ENCODE measurements at places on chromosomes 5 and 9.
A peak's percentile ranks its signal among the peaks of the same experiment; 100 is the strongest.

DNA sequence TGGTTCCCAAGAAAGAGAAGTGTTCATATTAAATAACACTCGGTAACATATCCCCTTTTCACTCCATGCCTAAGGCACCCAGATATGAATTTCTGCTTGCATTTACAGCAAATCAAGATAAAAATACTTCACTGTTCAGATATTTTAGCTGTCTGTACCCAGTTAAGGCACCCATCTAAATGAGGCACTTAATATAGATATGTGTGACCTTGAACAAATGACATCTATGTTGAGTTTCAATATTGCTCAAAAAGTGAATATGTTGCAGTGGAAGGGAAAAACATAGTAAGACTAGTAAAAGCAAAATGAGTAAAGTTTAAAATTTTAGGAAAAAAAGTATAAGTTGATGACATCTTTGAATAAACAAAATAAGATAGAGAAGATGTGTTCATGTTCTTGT lies 32.4 kb upstream of the SPDL1 start:
- no peak for DNase-seq

DNA sequence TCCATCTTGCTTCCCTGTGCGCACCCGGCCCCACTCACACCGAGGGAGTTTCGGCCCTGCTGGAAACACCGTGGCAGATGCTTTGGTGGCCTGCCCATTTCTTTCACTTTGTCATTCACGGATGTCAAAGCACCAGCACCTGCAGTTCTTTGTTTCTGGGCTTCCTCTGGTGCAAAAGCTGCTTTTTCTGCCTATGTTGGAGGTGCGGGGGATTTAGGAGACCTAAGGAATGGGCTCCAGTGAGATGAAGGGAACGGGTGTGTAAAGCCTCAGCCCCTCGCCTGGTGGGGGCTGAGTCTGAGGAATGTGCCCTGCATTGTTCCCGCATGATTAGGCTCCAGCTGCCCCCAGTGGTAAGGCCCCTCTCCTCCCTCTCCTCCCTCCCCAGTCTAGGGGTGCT lies 62.3 kb downstream of the THBS4 start:
- DNase-seq: no peak

DNA sequence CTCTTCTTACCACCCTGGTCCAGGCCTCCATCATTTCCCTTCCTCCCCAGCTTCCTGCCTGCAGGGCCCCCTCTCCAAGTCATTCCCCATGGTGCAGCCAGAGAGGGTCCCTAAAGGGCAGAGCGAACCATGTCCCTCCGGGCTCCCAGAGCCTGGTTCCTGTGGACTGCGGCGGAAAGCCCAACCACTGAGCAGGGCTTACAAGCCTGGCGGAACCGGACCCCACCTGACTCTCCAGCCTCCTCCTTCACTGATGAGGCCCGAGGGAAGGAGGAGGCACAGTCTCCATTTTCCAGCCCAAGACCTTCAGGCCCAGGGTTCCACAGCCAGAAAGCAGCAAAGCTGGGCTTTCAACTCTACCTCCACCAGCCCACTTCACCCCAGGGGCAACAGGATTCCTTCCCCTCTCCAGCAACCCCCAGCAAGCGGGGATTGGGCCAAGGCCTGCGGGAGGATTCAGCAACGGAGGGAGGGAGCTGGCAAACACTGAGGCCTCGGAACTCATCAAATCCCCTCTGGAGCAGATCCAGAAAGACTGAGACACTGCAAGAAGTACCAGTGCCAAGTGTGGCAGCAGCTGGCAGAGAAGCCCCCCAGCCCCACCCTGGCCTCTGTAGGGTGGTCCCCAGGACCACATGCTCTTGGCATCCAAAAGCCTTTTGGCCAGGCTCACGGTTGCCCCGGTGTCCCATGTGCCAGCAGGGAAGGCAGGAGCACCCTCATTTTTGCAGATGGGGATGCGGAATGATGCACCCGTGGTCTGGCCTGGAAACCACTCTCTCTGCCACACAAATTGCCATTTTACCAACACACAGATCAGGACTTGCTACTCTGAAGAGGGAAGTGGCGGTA lies 3.1 kb downstream of the FAM163B start:
- DNase-seq: no peak

DNA sequence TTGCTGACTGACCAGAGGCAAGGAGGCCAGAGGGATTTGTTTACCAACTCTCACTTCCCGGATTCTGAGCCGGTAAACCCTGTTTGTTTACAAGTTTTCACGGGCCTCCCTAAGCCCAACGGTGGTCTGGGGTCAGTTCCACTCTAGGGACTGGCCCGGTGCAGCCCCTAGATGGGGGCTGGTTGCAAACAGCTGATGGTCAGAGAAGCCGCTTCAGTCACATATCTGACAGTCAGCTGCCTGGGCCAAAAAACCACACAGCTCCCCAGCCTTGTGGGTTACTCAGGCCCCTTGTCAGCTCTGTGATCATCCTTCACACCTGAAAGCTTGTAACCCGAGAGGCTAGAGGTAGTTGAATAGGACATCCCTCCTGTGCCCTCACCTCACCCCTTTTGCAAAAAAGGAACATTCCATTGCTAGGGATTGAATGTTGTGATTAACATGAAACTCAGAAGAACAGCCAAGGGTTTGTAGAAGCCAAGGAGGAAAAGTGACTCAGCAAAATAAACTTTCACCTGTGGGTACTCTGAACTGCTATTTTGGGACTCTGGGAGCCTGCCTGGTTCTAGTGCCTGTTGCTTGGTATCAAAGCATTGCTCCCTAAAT lies 40.4 kb downstream of the SAR1B start:
- DNase-seq: no peak

DNA sequence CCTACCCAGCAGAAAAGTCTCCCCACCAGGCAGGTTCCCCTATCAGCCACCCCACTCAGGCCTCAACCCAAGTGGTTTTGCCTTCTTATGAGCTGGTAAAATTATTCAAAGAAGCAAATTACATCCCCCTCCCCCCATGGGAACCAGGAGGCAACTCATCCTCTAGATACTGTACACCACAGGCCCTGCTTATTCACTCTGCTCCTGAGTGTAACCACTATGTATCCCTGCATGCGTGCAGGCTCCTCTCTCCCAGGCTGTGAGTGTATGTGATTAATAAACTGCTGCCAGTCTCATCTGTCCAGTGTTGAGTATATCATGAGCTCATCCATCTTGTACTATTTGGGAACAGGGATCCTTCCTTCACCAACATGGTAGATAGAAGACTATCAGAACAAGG lies 8.6 kb downstream of the KCTD16 start:
- no peak for DNase-seq

- peak; percentile 32 for DNase-seq
Observed at GRCh38 chr5:95823738-95824609, 1.4 kb upstream of the GLRX start.

DNA sequence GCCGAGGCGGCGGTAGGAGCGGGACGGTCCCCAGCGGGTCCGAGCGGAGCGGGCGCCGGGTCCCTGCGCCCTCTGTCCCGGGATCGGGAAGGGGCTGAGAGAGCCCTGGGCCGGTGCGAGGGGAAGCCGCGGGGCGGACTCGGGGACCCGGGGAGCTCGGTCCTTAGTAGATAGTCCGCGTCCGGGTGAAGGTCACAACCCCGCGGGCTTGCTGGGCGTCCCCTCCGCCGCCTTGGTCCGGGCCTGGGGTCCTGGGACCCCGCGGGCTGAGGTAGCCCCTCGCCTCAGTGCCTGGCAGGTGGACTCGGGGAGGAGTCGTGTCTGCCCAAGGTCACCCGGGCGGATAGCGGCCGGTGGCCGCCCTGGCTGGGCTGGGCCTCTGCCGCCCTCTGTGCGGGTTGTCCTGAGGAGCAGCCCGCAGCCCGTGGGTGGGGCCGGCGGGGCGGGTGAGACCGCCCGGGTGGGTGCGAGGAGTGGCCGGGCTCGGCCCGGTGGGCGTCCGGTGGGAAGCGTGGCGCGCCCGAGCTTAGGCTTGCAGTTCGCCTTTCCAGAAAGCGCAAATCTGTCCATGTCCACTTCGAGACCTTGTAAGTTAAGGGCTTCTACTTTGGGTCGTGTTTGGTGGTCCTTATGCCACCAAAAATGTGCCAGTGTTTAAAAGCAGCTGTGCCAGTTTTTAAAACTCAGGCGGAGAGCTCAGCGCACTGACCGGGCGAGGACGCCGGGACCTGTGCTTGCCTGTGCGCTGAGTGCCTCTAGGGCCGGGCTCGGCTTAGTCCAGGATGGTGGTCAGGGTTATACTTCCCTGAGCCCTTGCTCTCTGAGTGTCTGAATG lies 554 bp downstream of the SDHA start:
- DNase-seq: no peak

DNA sequence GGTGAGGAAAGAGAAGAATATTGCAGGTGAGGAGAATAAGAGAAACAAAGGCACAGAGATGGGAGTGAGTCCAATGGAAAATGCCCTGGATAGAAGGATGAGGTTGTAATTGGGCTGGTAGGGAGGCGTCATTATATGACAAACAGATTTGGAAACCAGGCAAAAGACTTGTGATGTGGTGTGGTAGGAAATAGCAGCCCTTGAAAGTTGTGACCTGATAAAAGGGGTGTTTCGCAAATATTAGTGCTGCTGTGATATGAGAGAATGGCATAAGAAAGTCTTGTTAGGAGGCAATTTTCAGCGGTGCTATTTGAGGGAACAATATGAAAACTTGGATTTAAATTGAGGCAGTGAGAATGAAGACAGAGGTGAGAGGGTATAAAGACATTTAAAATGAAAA lies 217.5 kb upstream of the ACTBL2 start:
- DNase-seq: no peak

- DNase-seq: no peak
Observed at GRCh38 chr5:131939690-131940345, 5.6 kb downstream of the MEIKIN start.

- DNase-seq: no peak
Observed at GRCh38 chr9:68705531-68706362, 707 bp downstream of the PIP5K1B start.

GRCh38 chr5:16707168-16707868 lies 90.5 kb upstream of the RETREG1 start:
- DNase-seq: no peak

- no peak for DNase-seq
Observed at GRCh38 chr5:168528521-168529373, at the start of gene FBLL1. FBLL1 (plus strand) TSS chr5:168529305; CDS start chr5:168529505, 200 bp downstream.

DNA sequence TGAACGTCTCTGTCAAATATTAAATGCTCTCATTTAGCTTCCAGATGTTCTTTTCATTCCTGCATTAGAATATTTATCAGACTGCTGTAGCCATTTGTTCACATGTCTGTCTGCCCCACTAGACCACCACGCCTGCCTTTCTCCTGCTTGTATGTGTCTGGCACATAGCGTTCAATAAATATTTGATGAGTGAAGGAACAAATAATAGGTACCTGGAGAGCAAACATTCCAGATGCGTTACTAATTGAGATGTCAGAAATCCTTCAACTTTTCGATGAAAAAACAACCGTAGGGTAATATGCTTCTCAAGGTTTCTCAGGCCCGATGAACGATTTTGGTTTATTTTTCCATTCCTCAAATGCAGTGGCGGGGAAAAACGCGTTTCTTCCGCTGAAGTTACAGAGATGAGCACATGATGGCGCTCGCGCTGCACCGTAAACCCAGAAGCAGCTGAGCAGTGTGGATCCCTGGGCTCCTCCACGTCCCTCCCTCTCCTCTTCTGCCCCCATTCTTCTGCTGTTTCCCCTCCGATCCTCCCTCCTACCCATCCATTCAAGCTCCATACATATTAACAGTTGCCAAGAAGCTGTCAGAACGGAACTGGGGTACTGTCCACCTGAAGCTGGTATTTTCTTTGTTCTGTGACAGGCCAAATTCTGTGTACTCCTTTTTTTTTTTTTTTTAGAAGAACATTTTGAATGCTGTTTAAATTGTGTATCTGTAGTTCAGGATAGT lies 245.4 kb downstream of the MPDZ start:
- DNase-seq: peak; percentile 33

GRCh38 chr5:34817558-34818351 lies 21.2 kb upstream of the TTC23L start:
- DNase-seq: no peak

DNA sequence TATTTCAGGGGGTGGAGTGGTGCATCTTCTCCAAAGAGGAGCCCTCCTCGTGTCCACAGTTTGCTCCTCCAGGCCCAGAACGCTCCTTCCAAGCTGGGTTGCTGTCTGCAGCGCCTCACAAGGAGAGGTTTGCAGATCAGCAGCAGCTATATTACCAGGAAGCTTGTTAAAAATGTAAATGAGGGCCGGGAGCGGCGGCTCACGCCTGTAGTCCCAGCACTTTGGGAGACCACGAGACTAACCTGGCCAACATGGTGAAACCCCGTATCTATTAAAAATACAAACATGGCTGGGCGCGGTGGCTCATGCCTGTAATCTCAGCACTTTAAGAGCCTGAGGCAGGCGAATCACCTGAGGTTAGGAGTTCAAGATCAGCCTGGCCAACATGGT lies 25.0 kb upstream of the FRMPD1 start:
- no peak for DNase-seq

- no peak for DNase-seq
Observed at GRCh38 chr9:134832471-134832870, 48.1 kb upstream of the FCN2 start.

GRCh38 chr5:165457859-165458481 lies 1952.6 kb downstream of the MAT2B start:
- DNase-seq: no peak

- no peak for DNase-seq
Observed at GRCh38 chr9:99582814-99583213, 238.9 kb upstream of the NR4A3 start.

- no peak for DNase-seq
Observed at GRCh38 chr5:58060996-58061395, 398.9 kb downstream of the PLK2 start.

- DNase-seq: no peak
Observed at GRCh38 chr9:35680331-35681105, 6.8 kb downstream of the CA9 start.

GRCh38 chr9:4020038-4020754 lies 279.7 kb downstream of the GLIS3 start:
- no peak for DNase-seq

DNA sequence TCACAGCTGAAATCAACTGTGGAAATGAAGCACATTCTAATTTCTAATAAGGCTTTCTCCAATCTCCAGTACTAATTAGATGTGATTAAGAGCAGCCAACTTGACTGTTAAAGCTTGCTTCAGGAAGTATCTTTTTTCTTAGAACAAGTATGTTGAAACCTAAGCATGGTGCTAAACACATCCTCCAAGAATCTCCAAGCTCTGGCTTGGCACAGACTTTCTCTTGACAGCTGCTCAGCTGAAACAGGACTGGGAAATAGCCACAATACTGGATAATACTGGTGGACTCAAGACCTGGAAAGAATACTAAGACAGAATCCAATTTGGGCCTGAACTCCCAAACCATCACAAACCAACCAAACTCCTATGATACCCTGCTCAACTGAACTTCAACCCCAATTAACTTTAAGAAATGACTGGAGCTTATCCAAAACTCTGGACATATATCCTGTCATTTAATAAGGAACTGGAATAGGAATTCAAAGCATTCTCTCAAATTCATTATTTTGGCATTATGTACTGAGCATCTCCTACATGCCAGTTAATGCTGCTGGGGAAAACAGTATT lies 16.2 kb downstream of the PRKAA1 start:
- no peak for DNase-seq

GRCh38 chr5:139696167-139696893 lies 48.2 kb downstream of the CXXC5 start:
- DNase-seq: no peak

DNA sequence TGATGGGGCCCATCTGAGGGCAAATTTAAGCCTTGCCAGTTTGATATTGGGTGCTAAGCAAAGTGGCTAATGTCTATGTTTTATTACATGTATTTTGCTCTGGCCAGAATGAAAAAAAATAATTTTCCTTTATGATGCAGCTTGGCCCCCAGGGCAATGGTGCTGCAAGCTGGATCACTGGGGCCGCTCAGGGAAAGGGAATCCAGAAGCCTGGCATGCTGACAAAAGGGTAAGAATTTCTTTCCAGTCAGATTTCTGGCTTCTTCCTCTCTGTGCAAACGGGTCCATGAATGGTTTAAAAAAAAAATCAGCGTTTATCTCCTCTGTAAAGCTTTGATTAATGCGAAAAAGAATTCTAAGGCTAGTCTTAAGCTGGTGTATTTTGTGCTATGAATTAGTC lies 138.4 kb downstream of the MAPKAP1 start:
- no peak for DNase-seq
